Substantia nigra (tissue), 51 donors: ENCODE measurements at places on chromosomes 1 and 21.

- no peak for DNase-seq
These were observed 361.8 kb upstream of the VAMP3 start for GRCh38 chr1:7409278-7409677.

DNA sequence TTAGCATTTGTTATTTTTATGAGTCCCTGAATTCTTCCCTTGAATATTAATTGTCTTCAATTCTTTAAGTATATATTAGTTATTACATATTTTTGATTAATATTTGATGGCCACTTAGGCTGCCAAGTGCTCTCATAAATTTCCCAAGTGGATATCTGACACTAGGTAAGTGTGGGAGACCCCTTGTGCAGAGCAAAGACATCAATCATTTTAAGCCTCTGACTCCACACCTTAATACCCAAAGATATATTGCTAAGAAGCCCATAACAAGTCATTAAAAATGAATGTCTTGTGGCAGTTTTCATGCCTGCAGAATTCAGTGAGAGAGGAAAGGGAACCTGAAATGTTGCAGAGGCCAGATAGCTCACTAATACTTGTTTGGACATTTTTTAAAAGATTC lies 58.4 kb upstream of the PROX1 start:
- DNase-seq, result no peak

GRCh38 chr1:37726751-37727585 lies 34.7 kb downstream of the CDCA8 start:
- no peak for DNase-seq

DNA sequence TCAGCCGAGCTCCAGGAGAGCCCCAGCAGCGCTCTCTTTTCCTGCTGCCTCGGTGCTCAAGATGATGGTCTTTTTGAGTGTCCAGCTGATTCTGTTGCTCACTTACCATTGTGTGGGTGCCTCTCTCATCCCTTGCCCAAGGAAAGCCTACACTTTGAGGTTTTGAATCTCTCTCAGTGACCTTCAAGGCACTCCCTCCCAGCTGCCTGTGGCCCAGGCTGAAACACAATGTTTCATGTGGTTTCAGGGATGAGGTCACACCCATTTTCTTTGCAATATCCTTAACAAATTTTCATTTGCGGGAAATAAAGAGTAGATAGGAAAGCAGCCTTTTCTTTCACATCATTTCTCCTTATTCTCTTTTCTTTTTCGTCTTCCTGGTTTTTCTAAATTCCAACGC lies 12.6 kb upstream of the MRPS14 start:
- no peak for DNase-seq

GRCh38 chr1:151825751-151826660 lies 5.6 kb downstream of the RORC start:
- DNase-seq, result no peak
